CMK (cell line): ENCODE measurements at places on chromosomes 11 and 22.

GRCh38 chr11:96173906-96174305 is 169.1 kb downstream of the MAML2 start:
- DNase-seq: no peak

DNA sequence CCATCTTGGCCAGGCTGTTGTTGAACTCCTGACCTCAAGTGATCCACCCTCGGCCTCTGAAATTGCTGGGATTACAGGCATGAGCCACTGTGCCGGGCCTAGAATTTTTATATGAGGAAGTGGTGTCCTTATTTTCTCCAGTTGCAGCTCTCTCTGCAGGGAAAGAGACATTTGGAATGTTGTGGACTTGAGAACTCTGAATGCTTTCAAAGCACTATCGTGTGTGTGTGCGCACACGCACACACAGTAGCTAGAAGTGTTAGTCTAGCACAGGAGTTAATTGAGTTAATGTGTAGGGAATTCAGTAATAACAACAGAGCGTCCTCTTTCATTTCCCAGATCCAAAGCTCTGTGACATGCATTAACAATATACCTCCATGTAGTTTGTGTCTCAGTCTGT is 164.0 kb upstream of the RASSF10 start:
- DNase-seq: no peak

DNA sequence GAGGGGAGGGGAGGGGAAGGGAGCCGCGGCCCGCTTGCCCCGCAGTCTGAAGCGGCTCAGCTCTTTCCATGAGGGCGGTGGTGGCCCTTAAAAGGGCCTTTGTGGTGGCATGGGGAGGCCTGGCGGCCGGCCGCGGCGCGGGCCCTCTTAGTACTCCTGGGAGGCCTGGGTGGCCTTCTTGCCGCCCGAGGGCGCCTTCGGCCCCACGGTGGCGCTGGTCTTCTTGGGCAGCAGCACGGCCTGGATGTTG is 6.9 kb downstream of the DPAGT1 start:
- DNase-seq: no peak

DNA sequence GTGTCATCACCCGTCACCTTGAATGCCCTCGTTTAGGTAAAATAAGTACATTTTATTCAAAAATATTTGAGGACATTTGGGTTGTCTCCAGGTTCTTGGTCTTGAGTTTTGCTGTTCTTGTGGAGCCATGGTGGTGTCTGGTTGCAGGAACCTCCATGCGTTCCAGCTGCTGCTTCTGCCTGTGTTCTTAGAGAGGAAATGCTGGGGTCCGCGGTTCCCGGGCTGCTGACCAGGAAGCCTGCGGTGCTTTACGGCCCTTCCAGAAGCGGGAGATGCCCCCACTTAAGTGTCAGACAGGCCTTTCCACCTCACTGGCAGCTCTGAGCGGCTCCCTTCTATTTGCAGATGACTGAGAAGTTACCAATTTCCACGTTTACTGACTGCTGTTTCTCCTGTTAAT is 66.8 kb downstream of the LRP5 start:
- peak; percentile 49 for DNase-seq

DNA sequence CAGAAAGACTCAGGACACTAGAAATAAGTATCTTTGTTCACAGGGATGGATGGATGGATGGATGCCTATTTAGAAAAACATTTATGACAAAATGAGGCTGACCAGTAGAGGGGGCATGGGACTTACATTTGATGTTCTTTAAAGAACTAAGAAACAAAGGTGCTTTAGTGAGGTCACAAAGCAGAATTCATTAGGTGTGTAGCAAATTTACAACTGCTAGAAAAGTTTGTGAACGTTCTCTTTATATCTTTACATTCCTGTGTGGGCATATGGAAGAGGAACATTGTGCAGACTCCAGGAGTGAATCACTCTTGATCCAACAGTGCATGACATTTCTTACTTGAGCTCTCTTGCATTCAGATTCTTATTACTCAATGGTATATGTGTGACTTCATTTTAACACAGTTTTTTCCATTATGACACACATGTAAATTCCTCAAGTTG is 15.8 kb upstream of the SIK2 start:
- no peak for DNase-seq

DNA sequence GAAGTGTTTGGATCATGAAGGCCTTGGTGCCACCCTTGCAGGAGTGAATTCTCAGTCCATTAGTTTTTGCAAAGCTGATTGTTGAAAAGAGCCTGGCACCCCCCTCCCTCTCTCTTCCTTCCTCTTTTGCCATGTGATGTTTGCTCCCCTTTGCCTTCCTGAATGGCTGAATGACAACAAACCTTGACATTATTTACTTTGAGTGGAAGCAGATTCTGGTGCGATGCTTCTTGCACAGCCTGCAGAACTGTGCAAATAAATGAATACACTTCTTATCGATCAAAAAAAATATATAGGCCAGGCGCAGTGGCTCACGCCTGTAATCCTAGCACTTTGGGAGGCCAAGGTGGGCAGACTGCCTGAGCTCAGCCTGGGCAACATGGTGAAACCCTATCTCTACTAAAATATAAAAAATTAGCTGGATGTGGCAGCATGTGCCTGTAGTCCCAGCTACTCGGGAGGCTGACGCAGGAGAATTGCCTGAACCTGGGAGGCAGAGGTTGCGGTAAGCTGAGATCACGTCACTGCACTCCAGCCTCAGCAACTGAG is 2.0 kb upstream of the NARS2 start:
- no peak for DNase-seq

- no peak for DNase-seq
Observed at GRCh38 chr11:626475-627307, at the start of gene SCT. Gene SCT (minus strand): TSS chr11:627181. CDS start chr11:627143, 38 bp downstream.

DNA sequence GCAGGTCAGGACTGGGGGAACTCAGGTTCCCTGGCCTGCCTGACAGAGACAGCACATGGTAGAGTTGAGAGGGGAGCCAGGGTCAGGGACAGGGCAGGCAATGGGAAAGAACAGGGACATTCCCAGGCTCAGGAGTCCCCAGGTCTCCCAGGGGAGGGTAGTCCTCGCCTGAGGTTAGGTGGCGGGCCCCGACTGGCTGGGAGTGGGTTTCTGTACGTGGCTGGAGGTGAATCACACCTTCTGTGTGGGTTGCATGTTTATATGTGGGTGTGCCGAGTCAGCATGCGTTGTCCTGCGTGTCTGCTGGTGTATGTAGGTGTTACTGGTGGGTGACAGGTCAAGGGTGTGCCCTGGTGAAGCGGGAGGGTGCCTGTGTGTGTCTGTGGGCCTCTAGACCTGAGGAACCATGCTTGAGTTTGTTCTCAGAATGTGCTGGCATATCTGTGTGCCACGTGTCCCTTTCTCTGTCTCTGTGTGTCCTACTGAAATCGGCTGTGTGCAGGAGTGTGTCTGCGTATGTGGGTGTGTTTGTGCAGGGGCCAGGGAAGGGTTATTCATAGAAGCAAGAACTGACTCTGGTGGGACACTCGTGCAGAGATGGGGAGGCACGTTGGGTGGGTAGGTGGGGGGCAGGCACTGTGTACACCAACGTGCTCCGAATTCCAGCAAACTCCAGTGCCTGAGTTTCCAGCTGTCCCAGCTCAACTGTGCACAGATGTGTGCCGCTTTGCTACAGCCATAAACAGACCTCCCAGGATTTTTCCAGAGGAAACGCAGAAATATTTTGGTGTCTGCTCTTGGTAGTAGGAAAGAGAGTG is 23.8 kb upstream of the OAF start:
- DNase-seq: no peak

DNA sequence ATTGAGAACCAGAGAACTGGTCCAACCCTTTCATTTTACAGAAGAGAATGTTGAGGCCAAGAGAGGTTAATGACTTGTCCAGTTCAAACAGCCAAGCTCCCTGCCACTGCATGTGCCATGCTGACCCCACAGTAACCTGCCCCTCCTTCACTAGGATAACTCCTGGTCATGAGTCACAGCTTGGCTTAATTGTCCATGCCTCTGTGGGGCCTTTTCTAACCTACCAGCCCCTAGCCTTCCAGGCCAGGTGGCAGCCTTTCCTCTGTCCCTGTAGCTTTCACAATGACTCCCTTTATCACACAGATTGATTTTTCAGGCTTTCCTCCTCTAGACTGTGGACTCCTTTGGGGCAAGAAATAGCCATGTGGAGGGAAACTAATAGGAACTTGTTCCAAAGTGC is 97.2 kb downstream of the PIWIL4 start:
- DNase-seq: no peak

DNA sequence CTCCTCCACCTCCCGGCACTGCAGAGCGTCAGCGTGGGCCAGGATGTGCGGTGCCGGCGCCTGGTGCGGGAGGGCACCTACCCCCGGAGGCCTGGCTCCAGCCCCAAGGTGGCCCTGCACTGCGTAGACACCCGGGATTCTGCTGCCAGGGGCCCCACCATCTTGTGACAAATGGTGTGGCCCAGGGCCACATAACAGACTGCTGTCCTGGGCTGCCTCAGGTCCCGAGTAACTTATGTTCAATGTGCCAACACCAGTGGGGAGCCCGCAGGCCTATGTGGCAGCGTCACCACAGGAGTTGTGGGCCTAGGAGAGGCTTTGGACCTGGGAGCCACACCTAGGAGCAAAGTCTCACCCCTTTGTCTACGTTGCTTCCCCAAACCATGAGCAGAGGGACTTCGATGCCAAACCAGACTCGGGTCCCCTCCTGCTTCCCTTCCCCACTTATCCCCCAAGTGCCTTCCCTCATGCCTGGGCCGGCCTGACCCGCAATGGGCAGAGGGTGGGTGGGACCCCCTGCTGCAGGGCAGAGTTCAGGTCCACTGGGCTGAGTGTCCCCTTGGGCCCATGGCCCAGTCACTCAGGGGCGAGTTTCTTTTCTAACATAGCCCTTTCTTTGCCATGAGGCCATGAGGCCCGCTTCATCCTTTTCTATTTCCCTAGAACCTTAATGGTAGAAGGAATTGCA is 13.5 kb downstream of the TSKU start:
- no peak for DNase-seq

DNA sequence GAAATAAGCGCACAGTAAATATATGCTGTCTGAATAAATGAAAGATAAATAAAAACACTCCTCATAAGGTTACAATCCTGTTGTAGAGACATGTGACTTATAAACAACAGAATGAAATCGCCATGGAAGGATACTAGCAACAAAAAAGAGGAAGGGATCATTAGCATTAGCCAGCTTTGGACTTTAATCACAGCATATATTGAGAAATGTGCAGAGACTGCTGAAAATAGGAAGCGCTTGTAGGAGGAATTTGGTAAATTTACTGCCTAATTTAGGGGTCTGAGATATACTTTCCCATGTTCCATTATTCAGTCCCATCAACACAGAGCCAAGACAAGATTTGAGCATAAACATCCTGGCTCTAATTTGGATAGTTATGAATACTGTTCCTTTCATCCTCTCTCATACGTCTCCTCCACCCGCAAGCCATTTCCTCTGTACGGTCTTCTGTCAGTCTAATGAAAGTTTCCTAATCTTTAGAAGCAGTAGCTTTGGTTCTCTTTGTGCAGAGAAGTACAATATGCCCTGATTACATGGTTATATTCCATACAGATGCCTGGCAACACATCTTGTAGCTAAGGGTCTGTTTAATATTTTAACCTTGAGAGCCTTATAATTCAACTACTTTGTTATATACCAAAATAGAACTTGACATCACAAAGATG is 37.1 kb upstream of the AKIP1 start:
- no peak for DNase-seq

DNA sequence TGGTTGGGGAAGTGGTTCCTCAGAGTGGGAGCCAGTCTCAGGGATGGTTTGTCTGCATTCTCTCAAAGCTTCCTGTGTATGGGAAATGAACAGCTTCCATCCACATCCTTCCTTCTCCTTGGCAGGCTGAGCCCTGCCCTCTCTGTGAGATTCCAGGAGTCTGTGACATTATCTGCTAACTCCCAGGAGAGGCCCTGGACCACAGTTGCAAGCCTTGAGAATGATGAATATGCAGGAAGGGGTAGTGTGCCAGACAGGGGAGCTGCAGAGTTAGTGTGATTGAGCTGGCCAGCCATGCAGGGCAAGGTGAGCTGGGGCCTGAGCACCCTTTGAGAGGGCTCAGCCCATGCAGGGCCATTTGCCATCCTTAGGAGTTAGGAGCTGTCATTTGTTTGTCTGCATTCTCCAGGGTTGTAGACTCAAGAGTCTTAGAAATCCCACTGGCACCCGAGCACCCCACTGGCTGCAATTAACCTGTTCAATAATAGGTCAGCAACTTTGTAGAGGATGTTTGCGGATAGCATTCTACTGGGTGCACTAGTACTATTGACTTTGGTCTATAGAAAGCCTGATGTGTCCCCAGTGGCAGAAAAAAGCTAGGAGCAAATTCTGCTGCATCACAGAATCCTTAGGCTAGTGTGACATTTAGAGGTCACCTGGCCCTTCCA is 299.0 kb upstream of the CADM1 start:
- no peak for DNase-seq

DNA sequence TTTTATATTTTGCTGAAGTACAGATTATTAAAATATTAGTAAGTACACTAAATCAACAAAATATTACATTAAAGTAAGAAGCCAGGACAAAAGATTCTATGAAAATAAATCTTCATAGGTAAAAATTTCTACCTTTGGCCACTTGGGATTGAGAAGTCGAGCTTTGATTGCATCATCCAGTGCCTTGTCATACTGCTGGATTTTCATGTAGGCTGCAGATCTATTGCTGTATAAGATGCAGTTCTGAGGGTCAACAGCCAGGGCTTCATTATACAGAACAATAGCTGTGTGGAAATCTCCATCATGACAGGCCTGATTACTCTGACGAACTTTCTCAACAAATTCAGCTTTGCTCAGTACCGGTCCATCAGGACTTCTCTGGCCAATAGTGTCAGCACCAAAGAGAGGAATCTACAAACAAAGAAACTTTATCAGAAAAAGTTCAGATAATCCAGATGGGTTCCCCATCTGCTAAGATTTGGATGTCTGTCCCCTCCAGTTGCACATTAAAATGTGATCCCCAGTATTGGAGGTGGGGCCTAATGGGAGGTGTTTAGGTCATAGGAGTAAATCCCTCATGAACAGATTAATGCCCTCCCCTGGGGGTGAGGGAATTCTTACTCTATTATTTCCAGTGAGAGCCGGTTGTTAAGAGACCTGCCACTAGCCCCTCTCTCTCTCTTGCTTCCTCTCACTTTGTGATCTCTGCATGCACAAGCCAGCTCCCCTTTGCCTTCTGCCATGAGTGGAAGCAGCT is 50.0 kb downstream of the TTC28 start:
- no peak for DNase-seq

DNA sequence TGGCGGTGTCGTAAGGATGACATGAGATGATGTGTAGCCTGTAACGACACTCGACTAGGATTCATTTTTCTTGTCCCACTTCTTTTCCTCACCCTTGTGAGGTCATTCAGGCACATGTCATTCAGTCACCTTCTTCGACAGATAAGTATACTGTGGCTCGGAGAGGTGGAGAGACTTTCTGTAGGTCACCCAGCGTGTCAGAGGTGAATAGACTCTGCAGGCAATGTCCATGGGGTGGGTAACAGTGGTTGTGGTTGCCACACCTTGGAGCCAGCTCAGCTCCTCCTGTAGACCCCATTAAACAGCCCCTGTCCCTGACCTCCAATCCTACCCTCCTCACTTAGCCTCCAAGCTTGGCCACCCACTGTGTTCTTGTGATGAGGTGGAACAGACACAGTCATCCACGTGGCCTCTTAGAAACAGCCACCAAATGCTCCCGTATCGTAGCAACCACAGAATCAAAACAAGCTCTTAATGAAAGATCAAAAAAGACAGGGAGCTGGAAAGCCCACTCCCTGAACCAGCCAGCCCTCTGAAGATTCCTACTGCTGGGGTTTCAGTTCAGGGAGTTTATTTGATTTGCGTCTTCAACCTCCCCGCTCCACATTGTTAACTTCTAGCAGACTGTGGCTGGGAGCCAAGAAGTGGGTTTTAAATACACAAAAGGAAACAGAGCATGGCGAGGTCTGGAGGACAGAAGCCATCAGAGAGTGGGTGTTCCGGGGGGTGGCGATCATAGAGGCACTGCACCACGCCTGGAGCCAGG is 89.0 kb upstream of the GRK3 start:
- no peak for DNase-seq

GRCh38 chr11:44191322-44192016 is 96.0 kb downstream of the EXT2 start:
- DNase-seq: no peak
